ENCODE measurements at places on chromosomes 4 and X. TPM values are rescaled to one million over a fixed set of nuclear protein-coding genes. Genes with fewer than 3 reads are reported as not detected.

Gene CFI
- total RNA-seq, result 3.0 TPM

Gene STAP1
- not detected for total RNA-seq

Gene USP17L21
- not detected for total RNA-seq

Gene EDA2R
- total RNA-seq, result 12.6 TPM

Gene DGAT2L6
- not detected for total RNA-seq

Gene DMD
- total RNA-seq, result 3.9 TPM

Gene CCDC160
- 0.25 TPM for total RNA-seq

Gene CCDC149
- total RNA-seq, result 13.5 TPM

Gene SSX2B
- not detected for total RNA-seq

Gene CXCL8
- total RNA-seq, result 6.3 TPM

Gene GLRA3
- under 0.01 TPM for total RNA-seq

Gene FHDC1
- 0.25 TPM for total RNA-seq

Gene L1CAM
- total RNA-seq, result 2.7 TPM

Gene HMX1
- total RNA-seq, result not detected

Gene NAA15
- total RNA-seq, result 45.3 TPM

All from uterine smooth muscle cell (primary cell).